Daoy (cell line): ENCODE measurements at places on chromosomes 5 and 9.

- DNase-seq = no peak
Observed at GRCh38 chr5:164518067-164518740, 1012.8 kb downstream of the MAT2B start.

- no peak for DNase-seq
Observed at GRCh38 chr5:52177193-52177592, 610.5 kb upstream of the ITGA1 start.

- no peak for DNase-seq
Observed at GRCh38 chr9:130259044-130259443, 6.5 kb upstream of the HMCN2 start.

DNA sequence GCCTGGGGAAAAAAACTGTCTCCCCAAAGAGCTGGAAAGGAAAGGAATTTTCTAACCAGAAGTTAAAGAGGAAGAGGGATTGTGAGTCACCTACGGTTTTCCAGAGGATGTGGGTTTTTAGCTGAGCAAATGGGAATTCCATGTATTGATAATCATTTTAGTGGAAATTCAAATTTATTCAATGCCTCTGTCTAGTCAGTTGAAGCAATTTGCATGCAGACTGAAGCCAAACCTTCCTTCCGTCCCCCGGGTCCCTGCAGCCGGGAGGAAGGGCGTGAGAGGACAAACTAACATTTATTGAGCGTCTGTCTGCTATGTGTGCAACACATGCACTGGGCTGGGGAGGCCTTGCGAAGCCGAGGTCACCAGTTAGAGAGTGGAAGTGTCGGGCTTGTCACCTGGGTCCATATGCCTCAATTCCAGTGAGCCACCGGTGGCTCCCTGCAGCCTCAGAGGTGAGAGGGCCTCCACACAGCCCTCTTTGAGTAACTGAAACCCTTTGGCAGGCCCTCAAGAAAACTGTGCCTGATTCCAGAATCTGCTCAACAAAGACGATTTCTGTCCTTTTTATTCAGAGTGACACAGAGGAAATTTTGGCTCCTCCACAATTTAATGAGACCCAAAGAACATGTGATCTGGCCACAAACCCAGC lies 70.3 kb downstream of the COL27A1 start:
- DNase-seq = peak; percentile 72

DNA sequence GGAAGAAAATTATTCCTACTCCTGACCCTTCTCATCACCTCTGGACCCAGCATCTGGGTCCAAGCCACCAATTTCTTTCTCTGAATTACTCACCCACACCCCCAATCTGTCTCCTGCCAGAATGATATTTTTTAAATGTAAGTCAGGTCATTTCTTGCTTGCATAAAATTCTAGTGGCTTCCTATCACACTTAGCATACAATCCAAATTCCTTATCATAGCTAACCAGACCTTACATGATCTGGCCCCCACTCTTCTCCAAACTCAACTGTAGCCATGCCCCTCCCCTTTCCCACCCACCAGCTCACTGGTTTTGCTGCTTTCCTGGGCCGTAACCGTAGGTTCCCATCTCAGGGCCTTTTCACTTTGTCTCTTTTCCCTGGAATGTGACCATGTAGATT lies 15.2 kb downstream of the HTR4 start:
- DNase-seq = no peak
